Heart right ventricle (tissue), 16 donors: ENCODE measurements at places on chromosomes 6 and 20. TPM values are rescaled to one million over a fixed set of nuclear protein-coding genes. Genes with fewer than 3 reads are reported as not detected.

WFDC5 gene
- total RNA-seq: not detected

CNR1 gene
- total RNA-seq: 1.1 TPM

NEDD9 gene
- total RNA-seq: 22.8 TPM

KIAA1755 gene
- 2.7 TPM for total RNA-seq

SYNDIG1 gene
- total RNA-seq: 12.7 TPM

GRCh38 chr20:35302421-35303335 lies 10.5 kb upstream of the FAM83C start:
- DNase-seq: no peak

DNA sequence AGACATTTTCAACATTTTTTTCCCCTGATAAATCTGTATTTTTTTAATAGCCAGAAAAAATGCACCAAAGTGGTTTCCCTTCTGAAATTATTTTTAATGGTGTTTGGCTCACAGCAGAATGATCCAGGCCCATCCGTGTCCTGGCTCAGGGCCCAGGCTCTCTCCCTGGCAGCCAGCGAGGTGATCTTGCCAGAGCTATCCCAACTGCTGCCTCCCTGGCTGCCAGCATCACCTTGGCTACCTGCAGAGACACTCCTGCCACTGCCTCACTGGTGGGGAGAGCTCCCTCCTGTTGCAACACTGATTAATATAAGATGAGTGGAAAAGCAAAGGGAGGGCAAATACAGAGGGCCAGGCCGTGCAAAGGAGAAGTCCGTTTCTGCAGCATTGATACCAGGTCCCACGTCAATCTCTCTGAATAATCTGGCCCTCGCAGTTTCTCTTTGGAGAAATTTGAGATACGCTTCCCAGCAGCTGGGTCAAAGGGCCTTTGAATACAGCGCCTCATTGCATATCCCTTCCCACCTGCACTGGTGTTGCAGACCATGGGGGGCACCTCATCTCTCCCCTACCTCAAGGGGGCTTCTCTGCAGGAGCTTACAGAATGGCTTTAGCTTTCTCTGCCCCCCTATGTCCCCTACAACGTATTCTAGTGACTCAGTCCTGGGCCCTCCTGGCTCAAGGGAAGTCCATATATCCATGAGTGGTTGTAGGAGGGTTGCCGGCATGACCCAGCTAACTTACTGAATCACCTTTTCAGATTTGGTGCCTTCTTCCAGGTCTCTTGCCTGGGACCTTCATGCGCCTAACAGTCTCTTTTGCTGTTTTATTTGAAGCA lies 12.8 kb upstream of the DSTN start:
- peak; percentile 76 for DNase-seq

GRCh38 chr6:112800439-112800838 lies 453.3 kb downstream of the RFPL4B start:
- no peak for DNase-seq

- DNase-seq: peak; percentile 57
Observed at GRCh38 chr6:113903666-113904330, 46.7 kb downstream of the MARCKS start.

GRCh38 chr6:107679457-107679856 lies 144.7 kb downstream of the SCML4 start:
- no peak for DNase-seq

DNA sequence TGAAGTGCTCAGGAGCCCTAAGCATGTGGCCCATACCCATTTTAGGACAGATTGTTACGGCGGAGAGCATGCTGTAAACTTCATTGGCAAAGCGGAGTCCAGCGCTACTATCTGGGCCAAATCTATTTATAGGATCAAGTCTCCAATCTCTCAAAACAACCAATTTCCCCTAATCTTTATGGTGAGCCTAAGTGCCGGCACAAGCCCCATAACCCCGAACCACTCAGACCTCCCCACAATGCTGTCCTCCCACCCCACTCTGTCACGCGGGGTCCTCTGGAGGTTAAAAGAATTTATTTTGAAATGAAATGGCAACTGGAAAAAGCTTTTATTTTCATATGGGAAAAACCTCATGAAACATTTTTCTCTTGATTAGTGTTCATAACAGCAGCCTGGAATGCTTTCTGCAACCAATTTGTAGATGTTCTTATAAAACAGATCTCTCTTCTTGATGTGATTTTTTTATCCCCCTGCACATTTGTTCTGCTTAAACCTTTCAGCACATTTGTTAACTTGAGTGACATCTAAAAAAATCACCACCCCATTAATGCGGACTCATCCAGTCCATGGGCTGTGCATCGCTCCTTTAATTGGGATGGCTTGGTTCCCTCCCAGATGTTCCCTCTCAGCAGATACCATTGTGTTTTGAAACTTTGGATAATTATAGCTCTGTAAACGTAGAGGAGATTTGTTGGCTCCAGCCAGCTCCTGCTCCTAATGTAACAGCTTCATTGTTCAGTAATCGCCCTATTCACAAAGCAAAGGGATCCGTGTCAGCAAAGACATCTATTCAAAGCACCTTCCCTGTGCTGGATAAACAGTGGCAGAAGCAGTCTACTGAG lies 323.6 kb downstream of the CD83 start:
- no peak for DNase-seq

DNA sequence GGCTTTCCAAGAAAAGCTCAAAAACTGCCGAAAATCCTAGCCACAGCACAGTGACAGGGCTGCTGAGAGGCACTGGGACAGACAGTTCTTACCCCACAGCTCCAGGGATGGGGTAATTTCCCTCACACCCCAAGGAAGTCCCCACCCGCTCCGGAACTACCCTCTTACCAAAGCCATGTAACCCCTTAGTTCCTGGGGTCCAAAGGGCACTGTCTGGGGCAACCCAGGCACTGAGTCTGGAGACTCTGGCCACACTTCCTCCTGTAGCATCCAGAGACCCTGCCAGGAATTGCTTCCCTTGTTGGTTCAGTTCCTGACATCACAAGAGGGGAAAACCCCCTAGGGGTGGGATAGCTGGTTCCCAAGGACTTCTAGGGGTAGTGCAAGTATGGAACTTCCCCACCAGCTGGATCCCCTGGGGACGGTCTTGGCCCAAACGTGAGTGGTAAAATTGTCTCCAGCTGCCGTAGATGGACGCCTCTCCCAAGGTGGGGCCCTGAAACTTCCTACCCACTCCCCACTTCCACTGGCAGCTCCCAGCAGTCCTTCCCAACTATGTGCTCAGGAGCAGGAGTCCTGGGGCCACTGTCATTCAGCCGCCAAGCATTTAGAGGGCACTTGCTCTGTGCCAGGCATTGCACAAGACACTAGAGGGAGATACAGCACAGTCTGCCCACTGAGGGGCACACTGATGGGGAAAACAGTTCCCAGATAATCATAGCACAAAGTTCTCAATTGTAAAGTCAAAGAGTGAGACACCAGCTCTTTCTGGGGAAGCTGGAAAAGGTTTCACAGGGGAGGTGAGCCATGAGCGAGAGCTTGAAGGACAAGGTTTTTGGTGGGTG lies 17.2 kb upstream of the HCK start:
- no peak for DNase-seq

DNA sequence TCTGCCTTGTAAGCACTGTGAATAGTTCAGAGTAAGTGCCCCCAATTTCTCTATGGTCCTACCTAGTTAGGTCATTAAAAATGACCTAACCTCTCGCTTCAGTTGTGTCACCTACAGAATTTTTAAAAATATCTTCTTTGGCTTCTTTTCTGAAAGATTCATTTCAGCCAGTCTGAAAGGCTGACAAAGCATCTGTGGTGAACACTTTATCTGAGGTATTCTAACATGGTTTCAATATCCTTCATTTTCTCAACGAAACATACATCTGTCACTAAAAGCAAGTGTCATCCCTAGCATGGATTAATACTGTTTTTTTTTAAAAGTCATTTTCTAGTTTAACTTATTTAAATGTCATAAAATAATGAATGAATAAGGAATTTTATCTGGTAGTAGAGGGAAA lies 5.1 kb downstream of the DPM1 start:
- DNase-seq: no peak

DNA sequence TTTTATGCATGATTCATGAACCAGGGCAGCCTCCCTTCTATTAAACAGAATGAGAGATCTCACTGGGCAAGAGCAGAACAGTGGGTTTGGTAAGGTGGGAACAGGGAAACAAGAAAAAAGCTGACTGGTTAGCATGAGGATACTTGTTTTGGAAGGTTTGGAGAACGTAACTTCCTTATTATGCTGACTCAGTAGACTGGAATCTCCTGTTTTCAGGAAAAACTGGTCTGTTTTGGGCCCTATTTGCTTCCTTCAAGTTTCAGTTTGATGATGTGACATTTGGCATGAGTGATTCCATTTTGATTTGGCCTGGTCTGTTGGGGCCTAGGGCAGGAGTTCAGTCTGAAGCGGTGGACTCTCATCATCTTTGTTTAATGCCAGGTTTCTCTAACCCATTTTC lies 172.0 kb downstream of the MYLK4 start:
- DNase-seq: no peak

DNA sequence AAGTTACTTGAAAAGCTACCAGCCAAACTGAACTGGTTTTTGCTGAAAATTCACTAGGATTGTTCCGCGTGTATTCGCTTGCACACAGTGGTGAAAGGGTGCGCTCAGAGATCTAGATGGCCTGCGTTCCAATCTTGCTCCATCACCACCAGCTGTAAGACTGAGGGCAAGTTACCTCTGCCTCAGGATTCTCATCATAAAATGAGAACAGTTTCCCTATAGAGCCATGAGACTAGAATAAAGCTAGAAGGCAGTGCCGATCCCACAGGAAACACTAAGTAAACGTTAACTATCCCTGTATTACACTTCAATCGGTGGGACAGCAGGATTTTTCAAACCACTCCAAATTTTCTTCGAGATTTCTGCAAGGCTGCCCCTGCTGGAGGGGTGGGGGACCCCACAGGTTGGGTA lies 838 bp downstream of the AHCY start:
- no peak for DNase-seq

GRCh38 chr6:16674801-16675392 lies 86.4 kb downstream of the ATXN1 start:
- no peak for DNase-seq

DNA sequence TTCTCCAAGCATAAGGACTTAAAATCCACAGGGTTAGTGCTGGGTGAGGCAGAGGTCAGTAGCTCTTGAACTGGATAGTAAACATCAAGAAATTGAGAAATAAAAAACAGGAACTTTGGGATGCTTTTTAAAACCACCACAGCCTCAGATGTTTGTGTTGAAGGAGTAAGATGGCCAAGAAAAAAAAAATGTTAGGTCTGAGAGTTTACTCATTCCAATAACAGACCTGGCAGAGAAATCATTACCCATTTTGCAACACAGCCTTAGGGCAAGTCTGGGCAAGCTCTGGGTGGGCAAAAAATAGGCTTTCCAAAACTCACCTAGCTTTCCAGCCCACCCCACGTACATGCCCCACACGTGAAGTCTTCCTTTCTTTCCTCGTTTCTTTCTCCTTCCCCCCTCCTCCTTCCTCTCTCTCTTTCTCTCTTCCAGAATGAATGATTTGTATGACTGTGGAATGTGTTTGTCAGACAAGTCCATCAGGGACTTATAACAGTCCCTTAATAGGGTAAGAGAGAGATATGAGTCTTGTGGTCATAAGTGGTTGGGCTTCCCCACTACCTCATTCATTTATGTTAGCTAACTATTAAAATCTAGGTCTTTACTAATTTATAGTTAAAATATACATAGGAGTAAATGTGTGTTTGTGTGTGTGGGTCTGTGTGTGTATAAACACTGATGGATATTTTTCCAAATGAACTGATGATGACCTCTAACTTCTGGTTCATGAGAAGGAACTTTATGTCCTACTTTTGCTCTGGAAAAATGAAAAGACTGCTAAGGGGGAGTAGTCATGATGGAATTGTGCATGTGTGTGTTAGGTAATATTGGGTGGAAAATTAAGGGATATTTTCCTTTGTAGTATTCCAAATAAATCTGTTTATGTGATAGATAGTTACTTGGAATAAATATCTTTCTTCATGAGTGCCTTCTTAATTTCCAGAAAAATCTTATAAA lies 18.0 kb upstream of the DSE start:
- no peak for DNase-seq

- no peak for DNase-seq
Observed at GRCh38 chr20:15345287-15345686, 1007.9 kb upstream of the FLRT3 start.

GRCh38 chr6:65707126-65707826 lies at the start of gene EYS:
Gene EYS, minus strand, starts transcription at chr6:65707226. Its CDS starts 211,816 bp downstream, at chr6:65495410.
- DNase-seq: no peak

DNA sequence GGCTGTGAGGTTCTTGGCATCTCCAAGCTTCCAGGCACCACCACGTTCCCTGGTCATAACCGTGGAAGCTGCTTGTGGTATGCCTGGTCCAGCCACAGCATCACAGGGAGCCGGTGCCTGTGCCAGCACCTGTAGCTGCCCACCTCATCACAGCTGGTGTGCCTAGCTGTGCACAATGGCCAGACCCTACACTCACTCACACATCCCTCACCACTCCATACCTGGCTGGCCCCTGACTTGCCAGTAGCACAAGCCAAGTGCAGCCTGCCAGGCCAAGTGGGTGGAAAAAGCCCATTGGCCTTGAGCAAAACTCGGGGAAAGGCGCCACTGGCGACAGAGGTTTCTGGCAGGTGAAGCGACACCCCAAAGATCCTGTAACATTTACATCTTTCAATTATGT lies 192.3 kb upstream of the MANEA start:
- no peak for DNase-seq

DNA sequence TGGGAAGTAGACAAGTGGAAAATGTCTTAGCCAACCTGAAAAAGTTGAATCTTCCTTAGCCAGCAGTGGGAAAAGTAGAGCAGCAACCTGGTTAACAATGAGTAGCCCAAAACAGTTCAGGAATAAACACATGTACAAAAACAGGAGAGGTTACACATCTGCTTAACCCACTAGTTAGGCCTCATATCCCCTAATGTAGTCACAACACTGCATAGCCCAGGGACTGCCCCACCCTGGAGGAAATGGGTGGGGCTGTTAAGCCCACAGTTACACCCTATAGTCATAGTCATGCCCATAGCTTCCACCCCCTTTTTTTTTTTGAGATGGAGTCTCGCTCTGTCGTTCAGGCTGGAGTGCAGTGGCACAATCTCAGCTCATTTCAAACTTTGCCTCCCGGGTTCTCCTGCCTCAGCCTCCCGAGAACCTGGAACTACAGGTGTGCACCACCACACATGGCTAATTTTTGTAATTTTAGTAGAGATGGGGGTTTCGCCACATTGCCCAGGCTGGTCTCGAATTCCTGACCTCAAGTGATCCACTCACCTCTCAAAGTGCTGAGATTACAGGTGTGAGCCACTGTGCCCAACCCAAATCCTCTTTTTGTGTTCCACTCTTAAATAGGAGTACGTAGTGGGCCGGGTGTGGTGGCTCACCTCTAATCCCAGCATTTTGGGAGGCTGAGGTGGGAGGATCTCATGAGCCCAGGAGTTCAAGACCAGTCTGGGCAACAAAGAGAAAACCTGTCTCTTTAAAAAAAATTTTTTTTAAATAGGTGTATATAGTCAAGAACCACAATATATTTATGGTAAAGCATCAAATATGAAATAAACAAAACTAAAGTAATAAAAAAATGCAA lies 24.5 kb downstream of the ILRUN start:
- DNase-seq: no peak

- no peak for DNase-seq
Observed at GRCh38 chr20:822651-823573, 10.6 kb upstream of the FAM110A start.

DNA sequence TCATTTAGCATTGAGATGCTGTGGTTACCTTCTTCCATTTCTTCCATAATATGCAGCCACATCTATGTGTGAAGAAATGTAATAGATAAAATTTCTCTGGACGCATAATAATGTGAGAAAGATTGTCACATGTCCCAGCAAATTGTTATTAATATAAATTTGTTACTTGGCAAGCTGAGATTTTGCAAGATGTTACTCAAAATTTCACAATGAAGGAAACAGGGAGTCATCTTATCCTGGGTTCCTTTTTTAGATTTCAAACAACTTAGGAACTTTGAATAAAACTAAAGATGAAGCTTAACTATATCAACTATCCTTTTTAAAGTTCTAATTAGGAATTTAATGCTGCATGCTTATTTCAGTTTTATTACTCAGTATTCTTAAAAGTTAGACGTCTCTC lies 3.6 kb downstream of the ESR1 start:
- DNase-seq: no peak
